Fibroblast of gingiva (primary cell): ENCODE measurements at places on chromosomes 11 and 22.
A peak's percentile ranks its signal among the peaks of the same experiment; 100 is the strongest.

GRCh38 chr11:6319704-6320410 lies 444 bp downstream of the CAVIN3 start:
- peak; percentile 95 for DNase-seq

DNA sequence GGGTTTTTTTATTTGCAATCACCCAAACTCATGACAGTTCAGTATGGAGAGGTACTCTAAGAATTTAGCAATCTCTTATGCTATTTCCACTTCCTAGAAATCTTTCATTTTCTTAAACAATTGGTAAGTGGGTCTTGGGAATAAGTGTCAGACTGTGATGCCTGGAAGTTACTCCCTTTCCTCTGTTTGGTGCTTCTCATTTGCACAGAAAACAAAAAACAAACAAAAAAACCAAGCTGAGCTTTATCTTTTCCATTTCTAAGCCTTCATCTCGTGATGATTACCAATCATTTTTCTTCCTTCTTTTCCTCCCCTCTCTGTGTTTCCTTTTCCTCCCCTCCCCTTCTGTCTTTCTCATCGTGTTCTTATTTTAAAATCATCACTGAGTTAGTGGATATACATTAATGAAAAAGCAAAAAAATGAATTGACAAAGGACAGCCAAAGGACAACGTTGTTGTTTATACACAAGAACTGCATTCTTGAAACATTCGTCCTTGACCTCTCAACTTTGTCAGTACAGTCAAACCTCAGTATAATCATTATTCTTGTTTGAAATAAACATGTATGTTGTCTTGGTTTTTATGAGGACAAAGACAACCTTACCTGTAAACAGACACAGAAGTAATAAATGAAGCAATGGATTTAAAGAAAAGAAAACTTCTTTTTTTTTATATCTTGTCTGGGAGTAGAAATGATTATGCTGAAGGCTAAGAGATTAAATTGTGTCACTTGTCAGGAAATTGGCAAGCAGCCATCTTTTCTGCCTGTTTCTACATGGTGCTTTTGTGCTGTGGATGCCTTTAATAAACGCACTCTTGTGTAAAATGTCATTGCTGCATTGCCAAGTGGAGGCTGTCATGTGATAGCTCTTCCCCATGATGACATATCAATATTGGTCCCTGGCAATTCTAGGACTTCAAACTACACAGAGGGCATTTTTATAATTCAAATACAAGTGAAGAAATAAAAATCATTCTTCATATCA lies 803.2 kb upstream of the CCDC90B start:
- no peak for DNase-seq

DNA sequence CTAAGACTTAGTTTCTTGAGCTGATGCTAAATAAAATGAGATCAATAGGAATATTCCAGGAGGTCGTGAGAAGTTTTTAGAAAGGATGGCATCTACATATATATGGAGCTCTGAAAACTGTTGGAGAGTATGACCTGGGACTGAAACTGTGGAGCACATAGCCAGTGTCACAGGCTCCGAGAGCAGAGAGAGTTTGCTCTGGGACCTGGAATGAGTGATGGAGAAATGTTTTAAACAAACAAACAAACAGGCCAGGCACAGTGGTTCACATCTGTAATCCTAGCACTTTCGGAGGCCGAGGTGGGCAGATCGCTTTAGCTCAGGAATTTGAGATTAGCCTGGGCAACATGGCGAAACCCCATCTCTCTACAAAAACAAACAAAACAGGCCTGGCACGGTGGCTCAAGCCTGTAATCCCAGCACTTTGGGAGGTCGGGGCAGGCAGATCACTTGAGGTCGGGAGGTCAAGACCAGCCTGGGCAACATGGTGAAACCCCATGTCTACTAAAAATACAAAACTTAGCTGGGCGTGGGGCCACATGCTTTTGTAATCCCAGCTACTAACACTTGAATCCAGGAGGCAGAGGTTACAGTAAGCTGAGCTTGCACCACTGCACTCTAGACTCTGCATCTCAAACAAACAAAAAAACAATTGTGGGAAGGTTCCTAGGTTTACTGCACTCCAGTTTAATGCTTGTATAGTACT lies 67.1 kb downstream of the SLC35F2 start:
- peak; percentile 60 for DNase-seq

DNA sequence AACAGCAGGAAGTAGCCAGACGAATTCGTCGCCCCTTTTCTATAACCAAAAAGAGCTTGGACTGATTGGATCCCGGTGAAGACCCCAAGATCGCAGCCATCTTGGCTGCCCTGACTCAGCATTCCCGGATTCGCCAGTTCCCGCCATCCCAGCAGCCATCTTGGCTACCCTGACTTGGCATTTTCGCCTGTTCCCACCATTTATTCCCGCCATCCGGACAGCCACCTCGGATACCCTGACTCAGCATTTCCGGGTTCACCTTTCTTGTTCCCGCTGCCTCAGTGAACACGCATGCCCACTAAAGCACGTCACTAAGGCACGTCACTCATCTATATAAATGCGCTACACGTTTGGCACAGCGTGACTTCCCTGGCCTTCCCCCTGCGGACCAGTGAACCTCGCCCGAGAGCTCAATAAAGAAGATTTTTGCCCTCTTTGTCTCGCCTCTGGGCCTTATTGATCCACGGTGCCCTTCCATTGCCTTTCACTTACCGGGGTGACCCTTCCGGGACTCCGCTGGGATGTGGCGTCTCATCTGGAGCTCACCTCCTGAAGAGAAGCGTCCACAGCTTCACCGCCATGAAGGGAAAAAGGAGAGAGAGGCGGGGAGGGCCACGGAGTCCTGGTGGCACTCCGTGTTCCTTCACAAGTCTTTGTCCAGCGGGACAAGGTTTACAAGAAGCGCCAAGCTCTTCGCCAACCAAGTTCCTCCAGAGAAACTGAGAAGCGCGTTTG lies 4.0 kb upstream of the OR56A3 start:
- DNase-seq: no peak

- no peak for DNase-seq
These were observed 36.5 kb upstream of the APLNR start for GRCh38 chr11:57273448-57274058.

DNA sequence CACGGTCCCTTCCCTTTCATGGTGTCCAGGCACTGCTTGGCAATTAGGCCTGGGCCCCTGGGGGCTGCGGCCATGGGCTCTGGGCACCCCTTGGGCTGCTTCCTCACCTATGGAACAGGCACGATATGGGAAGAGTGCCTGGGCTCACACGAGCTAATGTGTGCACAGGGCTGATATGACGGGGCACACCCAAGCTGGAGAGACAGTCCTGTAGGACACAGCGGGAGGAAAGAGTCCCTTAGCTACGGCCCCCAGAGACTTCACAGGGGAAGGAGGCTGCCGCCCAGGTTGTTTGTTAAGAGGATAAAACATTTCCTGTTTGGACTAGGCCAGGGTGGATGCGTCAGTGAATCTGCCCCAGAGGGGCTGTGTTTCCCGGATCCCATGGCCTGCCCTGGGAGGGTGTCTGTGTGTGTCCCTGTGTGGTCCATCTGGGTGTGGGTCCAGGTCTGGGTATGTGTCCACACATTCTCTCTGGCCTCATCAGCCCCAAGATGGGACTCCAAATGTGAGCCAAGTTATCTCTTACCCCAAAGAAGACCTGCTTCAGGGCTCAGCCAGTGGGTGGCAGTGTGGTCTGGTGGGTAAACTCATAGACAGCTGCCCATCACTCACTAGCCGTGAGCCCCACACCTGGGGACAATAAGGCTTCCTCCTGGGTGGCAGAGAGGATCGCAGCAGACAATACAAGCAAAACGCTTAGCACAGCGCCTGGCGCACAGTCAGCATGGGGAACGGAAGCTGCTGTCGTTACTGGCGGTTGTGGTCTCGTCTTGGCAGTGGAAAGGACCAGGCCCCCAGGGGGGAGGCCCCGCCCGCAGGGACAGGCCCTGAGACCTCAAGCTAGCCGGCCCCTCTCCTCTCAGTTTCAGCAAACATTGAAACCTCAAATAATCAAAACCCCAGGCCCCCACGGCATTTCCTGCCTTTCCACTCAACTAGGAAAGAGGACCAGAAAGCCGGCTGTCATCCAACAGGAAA lies 3.2 kb upstream of the EMID1 start:
- peak; percentile 17 for DNase-seq

GRCh38 chr22:27903805-27904473 lies 15.1 kb downstream of the PITPNB start:
- no peak for DNase-seq

DNA sequence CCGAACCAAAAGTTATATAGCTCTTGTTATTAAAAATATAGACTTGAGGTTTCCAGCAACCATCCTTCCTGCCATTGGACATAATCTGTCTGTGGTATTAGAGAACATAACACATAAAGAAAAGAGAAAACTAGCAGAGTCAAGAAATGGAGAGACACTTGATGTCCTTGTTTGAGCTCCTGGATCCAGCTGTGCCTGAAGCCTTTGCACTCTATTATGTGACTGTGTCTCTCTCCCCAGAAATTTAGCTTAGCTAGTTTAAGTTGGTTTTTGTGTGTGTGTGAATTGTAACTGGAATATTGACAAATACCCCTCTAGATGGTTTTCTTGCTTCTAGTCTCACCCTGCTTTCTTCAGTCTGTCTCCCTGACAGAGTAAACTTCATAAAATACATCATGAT lies 61.6 kb downstream of the SC5D start:
- DNase-seq: no peak

- no peak for DNase-seq
These were observed 80.5 kb upstream of the WNT7B start for GRCh38 chr22:46057246-46058090.

- no peak for DNase-seq
These were observed 49.6 kb upstream of the MPEG1 start for GRCh38 chr11:59262177-59262818.

DNA sequence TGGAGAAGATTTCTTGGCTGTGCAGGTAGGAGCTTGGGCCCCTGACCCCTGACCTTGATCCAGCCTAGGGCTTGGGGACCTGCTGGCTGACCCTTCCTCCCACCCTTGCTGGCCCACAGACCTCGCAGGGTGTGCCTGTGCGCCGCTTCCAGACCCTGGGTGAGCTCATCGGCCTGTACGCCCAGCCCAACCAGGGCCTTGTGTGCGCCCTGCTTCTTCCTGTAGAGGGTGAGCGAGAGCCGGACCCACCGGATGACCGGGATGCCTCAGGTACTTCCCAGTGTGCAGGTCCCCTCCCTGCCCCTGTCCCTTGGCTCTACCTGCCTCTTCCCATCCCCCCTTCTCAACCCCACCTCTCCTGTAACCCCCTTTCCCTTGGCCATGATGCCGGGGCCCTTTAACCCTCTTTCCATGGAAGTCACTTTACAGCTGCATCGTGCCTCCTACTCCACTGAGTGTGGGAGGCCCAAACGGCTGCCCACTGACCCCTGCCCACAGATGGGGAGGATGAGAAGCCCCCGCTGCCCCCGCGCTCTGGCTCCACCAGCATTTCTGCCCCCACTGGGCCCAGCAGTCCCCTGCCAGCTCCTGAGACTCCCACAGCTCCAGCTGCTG lies 3.8 kb downstream of the INPPL1 start:
- DNase-seq: no peak

DNA sequence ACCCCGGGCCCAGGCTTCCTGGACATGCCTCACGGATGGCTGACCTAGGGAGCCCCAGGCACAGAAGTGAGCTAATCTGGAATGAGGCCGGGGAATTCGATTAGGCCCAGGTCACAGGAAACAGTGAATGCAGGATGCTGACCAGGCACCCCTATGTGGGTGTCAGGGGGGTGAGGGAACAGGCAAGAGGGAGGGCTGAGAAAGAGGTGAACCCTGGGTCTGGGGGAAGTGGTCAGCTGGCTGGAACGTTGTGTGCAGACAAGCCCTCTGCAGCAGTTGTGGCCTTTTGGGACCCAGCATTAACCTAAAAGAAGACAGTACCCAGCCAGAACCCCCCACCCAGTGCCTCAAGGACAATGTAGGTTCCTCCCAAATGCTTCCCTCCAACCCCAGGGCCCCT lies 8.1 kb downstream of the SERHL2 start:
- DNase-seq: no peak

- no peak for DNase-seq
These were observed 4.0 kb downstream of the OOSP4A start for GRCh38 chr11:59967677-59968394.

GRCh38 chr22:35314161-35314942 lies 14.7 kb downstream of the TOM1 start:
- no peak for DNase-seq

DNA sequence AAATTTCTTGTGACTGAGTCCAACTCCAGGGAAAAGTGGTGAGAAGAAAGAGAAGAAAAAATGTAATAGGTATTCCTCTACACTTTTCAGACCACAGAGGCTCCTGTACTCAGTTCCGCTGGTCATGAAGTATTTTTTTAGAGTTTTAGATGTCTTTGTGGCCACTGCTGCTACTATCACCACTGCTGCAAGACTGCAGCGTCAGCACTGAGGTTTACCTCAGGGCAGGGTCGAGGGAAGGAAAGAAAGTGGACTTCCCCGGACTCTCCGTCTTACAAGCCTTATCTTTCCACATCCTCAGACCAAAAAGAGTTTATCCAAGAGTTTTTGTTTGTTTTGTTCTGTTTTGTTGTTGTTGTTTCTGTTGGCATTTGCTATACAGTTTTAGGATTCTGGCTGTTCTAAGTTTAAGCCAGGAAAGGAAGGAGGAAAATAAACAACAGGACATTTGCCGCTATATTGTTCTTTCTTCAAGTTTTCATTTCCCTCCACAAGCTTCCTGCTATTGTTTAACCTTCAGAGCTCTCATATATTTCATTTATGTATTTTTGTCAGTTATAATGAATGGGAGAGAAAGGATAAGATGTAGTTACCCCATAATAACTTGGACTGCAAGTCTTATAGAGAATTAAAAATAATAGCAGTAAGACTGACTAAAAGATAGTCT lies 919.3 kb downstream of the NTM start:
- DNase-seq: no peak

DNA sequence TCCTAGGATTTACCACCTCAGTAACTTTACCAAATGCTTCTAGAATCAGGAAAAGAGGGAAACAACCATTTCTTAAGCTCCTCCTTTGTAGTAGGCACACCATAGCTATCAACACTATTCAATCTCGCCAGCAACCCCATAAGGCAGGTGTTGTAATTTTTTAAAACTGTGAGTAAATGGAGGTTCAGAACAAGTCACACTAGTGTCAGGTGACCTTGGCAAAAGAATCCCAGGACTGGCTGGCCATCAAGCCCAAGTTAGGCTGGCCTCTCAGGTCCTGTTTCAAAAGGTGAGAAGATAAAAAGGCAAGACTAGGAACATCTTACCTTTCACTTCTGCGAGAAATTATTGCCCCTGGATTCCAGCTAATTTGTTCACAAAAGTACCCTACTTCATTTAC lies 713 bp downstream of the TOP3B start:
- DNase-seq: no peak

DNA sequence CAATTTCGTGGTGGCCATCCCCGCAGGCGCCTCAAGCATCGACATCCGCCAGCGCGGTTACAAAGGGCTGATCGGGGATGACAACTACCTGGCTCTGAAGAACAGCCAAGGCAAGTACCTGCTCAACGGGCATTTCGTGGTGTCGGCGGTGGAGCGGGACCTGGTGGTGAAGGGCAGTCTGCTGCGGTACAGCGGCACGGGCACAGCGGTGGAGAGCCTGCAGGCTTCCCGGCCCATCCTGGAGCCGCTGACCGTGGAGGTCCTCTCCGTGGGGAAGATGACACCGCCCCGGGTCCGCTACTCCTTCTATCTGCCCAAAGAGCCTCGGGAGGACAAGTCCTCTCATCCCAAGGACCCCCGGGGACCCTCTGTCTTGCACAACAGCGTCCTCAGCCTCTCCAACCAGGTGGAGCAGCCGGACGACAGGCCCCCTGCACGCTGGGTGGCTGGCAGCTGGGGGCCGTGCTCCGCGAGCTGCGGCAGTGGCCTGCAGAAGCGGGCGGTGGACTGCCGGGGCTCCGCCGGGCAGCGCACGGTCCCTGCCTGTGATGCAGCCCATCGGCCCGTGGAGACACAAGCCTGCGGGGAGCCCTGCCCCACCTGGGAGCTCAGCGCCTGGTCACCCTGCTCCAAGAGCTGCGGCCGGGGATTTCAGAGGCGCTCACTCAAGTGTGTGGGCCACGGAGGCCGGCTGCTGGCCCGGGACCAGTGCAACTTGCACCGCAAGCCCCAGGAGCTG lies 24.8 kb downstream of the ADAMTS15 start:
- DNase-seq: no peak
